Activated naive CD4-positive, alpha-beta T cell treated with anti-CD3 and anti-CD28 coated beads, Interleukin-2, amount 50 U/mL, for 72 hours (primary cell): ENCODE measurements at places on chromosomes 6 and 20. TPM values are rescaled to one million over a fixed set of nuclear protein-coding genes. Genes with fewer than 3 reads are reported as not detected.

SLC22A2 gene
- not detected for total RNA-seq

GRCh38 chr6:121925024-121925423 lies 474.4 kb upstream of the HSF2 start:
- DNase-seq = no peak

LY6G6D gene
- total RNA-seq = not detected

GRCh38 chr6:162179196-162179951 lies 548.2 kb downstream of the PRKN start:
- no peak for DNase-seq

HTR1E gene
- not detected for total RNA-seq

DNA sequence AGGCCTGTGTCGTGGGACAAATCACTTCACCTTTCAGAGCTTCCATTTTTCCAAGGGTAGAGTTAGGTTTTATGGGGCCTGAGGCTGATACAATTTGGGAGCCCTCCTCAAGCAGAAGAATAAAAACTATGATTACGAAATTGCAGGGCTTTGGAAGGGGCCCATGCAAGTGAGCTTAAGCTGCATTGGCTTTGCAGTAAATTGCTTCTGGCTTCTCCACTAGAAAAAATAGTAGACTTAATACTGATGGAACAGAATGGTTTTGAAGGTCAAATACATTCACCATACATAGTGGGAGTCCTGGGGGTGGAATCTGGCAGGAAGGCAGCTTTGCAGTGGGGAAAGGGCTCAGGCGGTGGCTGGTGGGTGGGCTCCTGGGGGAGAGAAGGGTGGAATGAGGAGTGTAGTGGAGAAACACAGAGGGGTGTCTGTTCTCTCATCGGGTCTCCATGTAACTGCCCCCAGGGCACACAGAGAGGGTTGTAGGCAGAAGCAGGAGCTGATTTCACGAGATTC lies 55.9 kb upstream of the RNF24 start:
- no peak for DNase-seq

PPP1R11 gene
- 53.3 TPM for total RNA-seq

PRR18 gene
- total RNA-seq = not detected

GRCh38 chr20:49282584-49283171 lies 4.8 kb upstream of the ZNFX1 start:
- DNase-seq = no peak

HCK gene
- total RNA-seq = 0.16 TPM

- no peak for DNase-seq
These were observed 68.3 kb upstream of the TNFRSF21 start for GRCh38 chr6:47377971-47378370.

DNA sequence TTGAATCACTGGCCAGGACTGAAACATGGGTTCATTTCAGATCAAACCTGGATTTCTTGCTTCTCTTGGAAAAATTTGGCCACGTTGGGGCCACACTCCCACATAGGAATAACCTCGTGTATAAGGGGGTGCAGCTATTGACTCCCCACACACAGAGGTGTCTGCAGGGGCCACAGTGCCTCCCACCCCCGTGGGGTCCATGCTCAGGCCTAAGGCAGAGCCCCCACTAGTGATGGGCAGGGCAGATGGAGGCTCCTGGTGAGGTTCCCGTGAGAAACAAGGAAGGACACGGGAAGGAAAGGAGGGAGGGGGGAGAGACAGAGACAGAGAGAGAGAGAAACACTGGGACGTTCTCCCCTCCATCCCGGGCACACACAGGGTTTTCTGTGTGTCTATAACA lies 230.5 kb downstream of the ERMARD start:
- DNase-seq = no peak

NOTCH4 gene
- total RNA-seq = 0.64 TPM

MDFI gene
- total RNA-seq = not detected

PDYN gene
- total RNA-seq = not detected

HTR1B gene
- not detected for total RNA-seq

BPHL gene
- total RNA-seq = 15.3 TPM

EFCAB8 gene
- 0.52 TPM for total RNA-seq

FAM217A gene
- not detected for total RNA-seq

TRERF1 gene
- total RNA-seq = 28.2 TPM

DNA sequence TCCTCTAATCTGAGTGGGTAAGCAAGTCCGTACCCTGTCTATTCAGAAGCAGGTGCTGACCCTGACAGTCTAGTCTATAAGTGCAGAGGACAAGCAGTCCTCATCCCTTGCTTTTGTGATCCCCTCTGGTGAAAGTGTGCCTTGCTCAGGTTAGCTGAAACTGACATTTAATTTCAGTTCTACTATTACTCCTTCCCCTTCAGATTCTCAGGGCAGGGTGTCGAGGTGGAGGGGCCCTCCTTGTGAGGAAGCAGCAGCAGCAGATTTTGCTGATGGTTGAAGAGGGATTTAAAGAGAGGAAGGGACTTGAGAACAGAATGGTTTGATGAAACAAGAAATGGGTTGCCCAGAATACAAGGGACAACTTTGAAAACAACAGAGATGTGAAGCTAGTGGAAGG lies 309.3 kb downstream of the CLIC5 start:
- DNase-seq = peak; percentile 24

LAMA4 gene
- not detected for total RNA-seq
